ENCODE measurements at places on chromosomes 1 and 21. TPM values are rescaled to one million over a fixed set of nuclear protein-coding genes. Genes with fewer than 3 reads are reported as not detected.

GRCh38 chr21:42621166-42621818, 32.1 kb upstream of the PDE9A start:
- no peak for DNase-seq

DNA sequence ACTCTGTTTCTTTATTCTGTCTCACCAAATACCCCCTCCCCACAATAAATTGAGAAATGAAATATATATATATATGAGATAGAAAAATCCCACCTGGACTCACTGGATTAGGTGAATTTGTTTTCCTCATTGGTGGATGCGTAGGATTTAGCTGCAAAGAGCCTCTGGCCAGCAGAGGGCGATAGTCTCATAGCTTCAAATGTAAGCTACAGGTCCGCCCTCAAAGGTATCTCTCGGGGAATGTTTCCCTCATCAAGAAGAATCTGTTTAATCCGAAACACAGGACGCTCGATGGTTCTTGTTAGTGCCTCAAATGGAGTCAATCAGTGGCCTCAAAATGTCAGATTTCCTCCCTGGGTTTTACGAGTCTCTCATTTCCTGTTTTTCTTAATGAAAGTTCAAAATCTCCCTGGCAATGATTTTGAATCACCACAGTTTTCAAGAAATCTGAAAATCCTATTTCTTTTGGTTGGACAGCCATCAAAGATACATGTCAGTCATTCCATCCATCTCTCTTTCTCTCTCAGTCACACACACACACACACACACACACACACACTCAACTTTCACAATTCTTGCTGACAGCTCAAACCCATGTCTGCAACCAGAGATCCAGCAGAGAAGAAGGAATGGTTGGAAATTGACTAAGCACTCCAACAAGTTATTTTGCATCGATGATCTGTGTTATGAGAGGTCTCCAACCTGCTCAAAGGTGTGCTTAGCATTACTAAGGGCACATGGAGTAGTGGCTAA, 13.9 kb upstream of the CAMK1G start:
- peak; percentile 79 for DNase-seq

DNA sequence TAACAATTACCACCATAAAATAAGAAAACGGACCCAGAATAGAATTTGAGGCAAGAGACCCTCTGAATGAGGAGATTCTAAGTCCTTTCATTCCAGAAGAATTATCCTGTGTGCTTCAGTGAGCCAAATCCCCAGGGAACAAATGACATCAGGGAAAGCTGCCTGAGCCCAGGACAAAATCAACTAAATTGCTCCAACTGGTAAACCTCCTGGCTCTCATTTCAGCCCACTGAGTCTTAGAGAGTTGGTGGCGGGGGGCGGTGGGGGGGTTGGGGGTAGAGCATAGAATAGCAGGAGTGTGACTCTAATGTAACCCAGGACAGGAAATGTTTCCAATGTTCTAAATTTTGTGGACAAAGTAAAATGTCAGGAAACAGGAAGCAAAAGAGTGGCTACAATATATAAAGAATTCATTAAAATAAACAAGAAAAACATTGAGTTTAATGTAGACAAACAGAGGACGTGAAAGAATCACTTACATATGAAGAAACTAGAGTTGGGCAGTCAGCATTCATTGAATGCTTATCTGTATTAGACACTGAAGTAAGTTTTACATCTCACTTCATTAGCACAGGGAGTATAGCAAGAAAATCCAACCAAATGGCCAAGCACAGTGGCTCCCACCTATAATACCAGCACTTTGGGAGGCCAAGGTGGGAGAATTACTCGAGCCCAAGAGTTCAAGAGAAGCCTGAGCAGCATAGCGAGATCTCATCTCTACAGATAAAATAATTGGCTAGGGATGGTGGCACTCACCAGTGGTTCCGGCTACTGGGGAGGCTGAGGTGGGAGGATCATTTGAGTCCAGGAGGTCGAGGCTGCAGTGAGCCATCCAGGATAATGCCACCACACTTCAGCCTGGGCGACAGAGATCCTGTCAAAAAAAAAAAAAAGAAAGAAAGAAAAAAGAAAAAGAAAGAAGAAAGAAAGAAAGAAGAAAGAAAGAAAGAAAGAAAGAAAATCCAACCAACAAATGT, 75.1 kb downstream of the DHRS3 start:
- DNase-seq, result no peak

DNA sequence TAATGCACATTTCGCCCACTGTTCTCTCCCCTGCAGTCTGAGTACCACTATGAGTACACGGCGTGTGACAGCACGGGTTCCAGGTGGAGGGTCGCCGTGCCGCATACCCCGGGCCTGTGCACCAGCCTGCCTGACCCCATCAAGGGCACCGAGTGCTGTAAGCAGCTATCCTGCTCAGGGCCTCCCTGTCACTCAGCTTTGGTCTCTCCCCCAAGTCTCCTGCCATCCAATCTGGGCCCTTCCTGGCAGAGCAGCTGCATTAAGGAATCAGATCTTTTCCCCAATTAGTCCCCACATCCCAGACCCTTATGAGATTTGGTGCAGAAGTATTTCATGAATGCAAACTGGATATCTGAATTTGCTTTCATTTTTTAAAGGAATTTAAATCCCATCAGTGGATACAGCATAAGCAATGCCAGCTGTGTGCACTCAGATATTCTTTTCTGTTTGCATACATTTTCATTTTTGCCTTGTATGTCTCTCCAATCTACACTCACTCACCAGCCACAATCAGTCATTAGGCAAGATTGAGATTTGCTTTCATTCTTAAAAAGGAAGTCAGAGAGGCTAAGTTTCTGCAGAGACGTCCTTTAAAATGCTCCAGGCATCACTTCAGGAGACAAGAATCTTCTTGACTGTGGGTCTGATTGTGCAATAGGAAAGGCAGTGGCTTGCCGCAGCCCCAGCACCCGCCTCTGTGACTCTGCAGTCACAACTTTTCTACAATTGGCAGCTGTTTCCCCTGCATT, 48.1 kb downstream of the ELAPOR1 start:
- DNase-seq, result peak; percentile 91

DNA sequence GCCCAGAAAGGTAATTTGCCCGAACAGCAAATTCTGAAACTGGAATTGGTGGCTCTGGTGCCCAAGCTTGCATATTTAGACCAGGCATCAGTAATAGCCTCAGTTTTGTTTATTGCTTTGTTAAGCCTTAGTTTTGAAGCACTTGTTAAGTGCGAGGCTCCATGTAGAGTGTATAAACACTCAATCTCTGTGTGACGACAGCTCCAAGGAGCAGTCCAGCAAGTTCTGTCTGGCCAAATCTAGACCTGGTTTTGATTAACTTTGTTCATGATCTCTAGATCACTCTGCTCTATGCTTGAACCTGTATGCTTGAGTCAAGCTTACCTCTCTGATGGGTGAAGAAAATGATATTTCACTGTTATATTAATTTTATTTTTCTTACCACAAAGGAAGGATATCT, 37.4 kb downstream of the DOP1B start:
- DNase-seq, result no peak

DNA sequence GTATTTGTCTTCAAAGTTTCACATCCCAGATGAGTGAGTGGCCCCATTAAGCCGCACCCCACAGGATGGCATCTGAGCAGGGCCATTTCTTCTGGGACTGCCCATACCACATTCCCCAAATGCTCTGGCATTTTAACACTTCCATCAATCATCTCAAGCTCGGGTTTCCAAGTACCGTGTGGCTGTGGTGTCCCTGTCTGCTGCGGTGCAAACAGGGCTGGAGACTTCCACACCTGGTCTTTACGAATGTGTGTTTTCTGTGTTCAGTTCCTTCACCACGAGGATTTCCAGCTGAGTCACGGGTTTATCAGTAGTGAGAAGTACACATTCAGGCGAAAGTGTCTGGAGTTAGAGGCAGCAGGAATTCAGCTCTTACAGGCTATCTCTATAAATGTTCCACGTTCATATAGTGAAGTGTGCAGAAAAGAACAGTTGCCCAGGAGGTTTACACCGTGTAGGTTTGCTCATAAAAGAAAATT, 195.2 kb downstream of the RHOU start:
- no peak for DNase-seq

DNA sequence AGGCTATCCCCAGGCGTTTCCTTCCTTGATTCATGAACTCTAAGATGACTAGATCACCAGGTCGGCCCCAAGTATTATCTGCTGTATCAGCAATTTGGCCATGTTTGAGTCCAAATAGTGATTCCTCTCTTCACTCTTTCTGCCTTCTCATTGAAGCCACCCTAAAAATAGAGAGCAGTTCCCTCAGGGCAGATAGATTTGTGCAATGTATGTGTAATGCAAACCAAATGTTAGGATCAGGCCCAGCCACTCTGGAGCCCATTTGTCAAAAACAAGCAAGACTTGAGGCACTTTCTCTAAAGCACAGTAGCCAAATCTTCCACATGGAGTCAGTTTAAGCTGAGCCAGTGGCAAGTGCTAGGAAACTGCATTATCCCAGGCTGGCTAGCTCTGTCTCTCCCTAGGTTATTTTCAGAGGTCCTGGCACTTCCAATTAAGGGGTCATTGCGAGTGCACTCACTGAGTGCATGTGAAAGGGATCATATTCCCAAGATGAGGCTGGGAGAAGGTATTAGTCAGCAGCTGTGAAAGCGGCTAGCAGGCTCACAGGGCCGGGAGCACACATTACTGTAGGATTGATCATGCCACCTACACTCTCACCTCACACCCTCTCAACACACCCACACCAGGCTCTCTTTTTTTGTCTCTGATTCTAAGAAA, 97.9 kb upstream of the RAB3GAP2 start:
- DNase-seq, result peak; percentile 97

Gene DCLRE1B
- 6.5 TPM for polyA plus RNA-seq

GRCh38 chr1:206908038-206908437, 10.8 kb downstream of the IL24 start:
- no peak for DNase-seq

DNA sequence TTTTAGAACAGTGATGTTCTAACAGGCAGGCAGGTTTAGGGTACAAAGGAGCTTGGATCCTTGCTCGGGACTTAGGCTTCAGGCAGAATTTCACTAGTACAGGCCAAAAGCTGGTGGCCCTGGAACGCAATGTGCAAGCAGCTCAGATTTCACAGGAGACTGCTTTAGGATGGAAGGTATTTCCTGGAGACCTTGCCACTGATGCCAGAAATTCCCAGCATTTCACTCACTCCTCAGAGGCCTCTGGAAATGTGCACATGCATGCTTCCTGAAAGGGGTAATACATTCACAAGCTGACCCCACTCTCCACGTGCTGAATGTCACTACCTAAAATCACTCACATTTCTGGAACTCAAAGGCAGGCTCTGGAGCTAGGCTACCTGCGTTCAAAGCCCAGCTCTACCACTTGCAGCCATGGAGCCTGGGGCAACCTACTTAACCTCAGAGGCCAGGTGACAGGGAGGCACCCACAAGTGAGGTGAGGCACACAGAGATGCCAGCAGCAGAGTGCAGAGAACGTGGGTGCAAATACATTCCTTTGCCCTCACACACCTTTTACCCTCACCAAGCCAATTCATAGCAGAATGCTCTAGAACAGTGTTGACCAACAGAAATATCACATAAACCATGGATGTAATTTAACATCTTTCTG, 56.5 kb downstream of the CDC7 start:
- no peak for DNase-seq

- peak; percentile 99 for DNase-seq
Measured at GRCh38 chr21:38985568-38986378, 180.0 kb downstream of the ETS2 start.

- no peak for DNase-seq
Measured at GRCh38 chr1:45275054-45275453, 51.6 kb upstream of the HPDL start.

DNA sequence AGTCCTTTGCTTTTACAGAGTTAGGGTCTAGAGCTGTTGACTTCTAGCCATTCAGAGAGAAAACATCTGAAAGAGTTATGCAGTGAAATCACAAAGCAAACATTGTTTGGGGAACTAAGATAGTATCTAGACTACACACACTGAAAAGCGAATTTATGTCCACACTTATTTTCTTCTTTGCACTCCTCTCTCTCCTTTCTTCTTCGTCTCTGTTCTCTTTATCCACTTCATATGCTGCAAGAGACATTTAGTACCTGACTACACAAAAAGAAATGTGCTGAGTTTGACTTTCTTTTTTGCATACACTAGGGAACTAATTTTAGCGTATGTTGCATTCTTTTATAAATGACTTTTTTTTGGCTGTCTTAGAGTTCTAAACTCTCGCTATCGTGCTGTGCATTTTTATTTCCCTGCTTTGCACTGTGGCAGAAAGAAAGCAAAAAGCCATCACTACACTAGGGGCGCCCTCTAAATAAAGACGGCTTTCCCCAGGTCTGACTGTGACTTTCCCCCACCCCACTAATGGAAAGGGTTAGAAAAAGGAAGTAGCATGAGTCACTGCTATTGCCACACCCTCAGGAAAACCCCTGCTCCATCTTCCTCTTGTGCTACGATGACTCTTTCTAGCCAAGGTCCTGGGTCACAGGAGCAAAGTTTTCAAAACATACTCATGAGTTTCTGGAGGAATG, 65.7 kb downstream of the MAP3K7CL start:
- DNase-seq, result peak; percentile 92

DNA sequence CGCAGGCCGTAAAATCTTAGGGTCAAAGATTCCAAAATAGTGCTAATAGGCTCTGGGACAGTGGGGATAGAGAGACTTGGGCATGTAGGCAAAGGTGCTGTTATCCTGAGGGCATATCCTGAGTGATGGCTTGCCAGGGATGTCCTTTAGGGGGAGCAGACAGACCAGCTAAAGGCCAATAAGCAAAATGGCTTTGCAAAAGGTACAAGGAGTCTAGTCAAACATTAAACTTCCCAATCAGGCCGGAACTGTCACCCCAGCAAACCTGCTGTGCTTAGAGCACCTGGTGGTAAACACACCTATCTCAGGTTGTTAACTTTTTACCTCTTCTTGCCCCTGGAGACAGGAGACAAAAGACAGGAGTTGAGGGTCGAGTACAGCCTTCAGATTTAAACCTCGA, 49.1 kb downstream of the TRABD2B start:
- no peak for DNase-seq

- DNase-seq, result no peak
Measured at GRCh38 chr1:225152061-225152460, 222.6 kb downstream of the DNAH14 start.

DNA sequence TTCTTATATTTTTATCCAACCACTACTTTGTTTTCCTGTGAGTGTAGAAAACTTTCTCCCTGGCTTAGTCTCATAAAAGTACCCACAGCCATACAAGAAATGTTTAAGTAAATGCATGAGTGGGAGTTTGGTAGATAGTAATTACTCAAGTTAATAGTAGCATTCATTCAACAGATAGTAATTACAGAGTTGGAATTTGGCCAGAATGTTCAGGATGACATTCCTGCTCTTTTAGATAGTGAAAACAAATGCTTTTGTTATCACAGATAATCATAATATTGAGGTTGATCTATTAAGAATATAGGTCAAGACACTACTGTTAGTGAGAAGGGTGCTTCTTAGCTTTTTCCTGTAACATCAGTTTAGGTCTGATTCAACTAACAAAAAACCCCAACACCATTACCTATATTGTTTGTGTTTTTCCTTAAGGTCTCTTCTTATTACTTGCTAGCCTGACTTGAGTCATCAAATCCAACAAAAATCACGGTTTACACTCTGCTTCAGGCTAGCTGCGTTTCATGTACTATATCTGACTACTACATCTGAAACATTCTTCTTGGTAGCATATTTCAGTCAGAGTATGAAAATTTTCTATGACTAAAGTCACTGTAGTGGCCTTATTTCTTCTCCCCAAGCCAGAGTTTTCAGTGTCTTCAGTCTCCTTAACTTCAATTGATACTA, 163.7 kb downstream of the HS2ST1 start:
- DNase-seq, result no peak

GRCh38 chr1:244205171-244205570, 154.1 kb downstream of the ZBTB18 start:
- peak; percentile 27 for DNase-seq

All from GM23248 (cell line).